ENCODE measurements at places on chromosomes 5 and 9.

DNA sequence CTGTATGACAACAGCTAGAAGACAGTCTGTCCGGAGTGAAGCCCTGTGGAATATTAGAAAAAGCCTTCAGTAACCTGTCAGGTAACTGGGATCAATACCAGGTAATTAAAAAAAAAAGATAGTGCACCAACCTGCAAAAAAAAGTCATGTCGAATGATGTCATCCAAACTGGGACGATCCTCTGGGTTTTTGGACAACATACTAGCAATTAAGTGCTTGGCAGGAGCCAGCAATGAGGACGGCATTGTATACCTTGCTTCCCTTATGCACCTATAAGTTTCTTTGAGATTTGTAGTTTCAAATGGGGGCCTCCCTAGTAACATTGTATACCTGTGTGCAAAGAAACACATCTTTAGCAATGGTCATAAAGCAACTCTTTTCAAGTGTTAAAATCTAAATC, 2.8 kb downstream of the PLK2 start:
- DNase-seq = no peak

- no peak for DNase-seq
Observed at GRCh38 chr5:65769539-65769938, 47.5 kb downstream of the NLN start.

DNA sequence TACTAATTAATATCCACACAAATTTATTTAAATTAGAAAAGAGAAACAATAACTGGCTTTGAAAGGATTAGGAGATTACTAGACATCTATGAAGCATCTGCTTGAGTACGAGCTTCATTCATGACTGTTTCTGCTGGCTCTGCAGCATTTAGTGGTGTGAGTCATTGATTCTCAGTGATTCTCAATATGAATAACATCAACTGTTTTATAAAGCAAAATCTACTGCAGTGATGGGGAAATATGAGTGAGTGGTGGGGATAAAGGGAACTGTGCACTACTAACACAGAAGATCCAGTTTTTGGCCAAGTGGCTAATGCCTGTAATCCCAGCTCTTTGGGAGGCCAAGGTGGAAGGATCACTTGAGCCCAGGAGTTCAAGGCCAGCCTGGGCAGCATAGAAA, 8.4 kb downstream of the FNBP1 start:
- DNase-seq = no peak

- no peak for DNase-seq
Observed at GRCh38 chr9:6997330-6997729, 239.6 kb downstream of the KDM4C start.

DNA sequence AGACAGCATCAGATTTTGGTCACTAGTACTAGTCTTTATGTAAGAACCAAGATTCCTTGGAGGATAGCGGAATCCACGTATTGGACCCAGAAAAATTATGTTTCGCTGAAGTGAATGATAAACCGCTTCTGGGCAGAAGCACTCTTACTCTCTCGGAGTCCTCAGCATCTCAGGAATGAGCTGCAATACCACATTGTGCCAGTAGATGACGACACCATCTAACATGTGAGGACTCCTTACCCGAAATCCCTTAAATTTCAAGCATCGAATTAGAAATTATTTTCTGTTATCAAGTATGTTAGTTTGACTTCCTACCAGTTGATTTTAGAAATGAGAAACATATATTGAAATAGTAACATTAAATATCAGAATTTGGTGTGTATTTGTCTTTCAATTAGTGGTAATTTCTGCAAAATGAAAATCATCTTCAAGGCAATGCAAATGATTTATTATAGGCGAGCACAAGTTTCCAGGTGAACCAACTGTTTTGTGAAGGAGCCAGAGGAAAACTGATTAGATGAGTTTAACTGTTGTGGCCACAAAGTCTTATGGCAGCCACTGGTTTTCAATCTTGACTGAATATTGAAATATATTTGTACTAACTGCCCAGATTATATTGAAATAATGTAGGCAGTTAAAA, 66.0 kb upstream of the CAMK4 start:
- peak; percentile 54 for DNase-seq

- DNase-seq = no peak
Observed at GRCh38 chr9:69996967-69997366, 46.7 kb upstream of the MAMDC2 start.

DNA sequence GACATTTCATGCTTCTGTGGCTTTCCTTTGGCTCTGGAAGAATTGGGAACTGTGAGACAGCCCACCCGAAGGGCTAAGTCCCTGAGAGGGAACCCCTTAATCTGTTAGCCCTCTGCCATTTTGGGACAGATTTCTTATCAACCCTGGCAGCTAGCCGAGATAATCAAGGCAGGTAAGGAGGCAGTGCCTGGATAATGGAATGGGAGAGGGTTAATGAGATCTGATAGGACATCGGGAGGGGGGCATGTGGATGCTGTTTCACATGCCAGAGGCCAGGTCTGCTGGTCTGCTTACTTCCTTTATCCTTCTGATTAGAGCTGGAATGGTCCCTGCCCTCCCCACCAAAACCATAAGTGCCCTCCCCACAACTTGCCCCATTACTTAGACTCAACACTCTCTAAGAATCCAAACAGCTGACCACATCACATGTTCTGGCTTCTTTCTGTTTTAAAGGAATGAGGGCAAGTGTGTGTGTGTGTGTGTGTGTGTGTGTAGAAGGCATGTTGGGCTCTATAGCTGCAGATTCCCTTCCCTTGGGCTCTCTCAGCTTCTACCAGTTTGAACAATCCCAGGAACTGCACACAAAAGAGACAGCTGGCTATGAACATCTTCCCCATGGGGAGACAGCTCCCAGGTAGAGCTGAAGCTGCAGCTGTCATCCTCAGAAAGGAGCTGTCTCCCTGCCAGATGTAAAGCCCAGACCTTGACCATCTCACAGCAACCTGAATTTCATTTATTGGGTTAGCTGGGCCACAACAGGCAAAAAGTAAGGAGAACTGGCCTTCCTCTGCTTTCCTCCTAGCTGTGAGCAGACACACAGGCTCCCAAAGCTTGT, 221.3 kb downstream of the PIK3R1 start:
- DNase-seq = no peak
